ENCODE measurements at places on chromosomes 6 and 20.

DNA sequence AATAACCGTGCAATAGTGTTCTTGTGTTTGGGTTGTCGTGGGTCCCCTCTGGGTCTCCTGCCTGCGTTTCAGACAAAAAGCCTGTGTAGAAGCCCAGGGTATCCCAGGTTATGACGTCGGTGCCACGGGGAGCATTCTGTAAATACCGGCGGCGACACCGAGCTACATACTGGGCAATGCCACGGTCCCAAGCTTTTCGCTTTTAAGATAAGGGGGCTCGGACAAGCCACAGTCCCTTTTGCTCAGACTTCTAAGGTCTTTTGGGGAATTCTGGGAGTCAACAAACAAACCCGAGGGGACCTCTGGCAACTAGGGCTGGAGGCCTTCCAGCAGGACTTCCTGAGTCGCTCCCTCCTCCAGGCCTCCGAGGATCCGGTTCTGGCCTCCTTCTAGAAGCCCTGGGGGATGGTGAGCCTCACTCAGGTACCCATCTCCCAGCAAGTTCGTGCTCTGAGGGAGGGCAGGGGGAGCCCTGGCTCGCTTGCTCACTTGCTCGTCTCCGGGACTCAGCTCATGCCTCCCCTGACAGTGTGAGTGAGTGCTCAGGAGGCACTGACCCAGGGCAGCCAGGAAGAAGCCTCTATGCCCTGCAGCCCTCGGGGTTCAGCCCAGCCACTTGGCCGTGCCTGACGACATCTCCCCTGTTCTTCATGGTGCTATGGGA is 62.4 kb upstream of the MRPS10 start:
- DNase-seq = peak; percentile 68

DNA sequence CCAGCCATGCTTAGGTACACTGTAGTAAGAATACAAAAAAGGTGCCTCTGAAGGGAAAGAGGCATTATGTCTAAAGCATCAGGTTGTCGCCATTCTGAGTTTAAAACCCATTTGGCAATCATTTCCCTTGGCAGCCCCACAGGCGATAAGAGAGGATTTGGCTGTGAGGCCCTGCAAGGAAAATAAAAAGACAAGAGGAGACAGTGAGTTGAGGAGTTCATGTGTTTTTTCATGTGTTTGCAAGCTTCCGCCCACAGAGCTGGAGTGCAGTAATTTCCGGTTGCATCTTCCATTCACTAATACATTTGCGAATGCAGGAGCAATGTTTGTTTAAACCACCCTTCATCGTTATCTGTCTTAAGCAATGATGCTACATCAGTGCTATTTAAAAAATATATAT is 138.5 kb upstream of the SOX4 start:
- DNase-seq = no peak

DNA sequence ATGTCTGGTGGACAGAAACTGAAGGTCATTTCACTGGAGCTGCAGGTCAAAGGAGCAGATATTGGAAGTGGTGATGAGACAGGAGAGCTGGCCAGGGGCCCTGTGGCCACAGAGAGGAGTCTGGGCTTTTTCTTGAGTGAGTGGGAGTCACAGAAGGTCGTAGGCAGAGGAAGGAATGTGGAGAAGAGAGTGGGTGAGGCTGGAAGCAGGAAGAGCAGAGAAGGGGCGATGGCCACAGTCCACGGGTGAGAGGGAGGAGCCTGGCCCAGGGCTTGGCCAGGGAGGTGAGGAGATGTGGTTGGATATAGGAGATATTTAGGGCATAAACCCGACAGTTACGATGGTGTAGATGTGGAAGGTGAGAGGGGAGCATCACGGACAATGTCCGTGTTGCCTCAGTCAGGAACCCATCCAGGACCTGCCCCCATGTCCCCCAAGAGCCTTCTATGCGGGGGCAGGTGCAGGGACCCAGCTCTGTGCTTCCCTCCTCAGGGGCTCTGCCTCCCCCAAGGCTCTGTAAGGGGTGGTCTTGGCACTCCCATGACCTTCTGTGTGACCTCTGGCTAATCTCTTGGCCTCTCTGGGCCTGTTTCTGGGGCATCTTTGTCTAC is 150.5 kb upstream of the PTPN1 start:
- no peak for DNase-seq

GRCh38 chr20:61902221-61902869 is 163.3 kb downstream of the TAF4 start:
- DNase-seq = peak; percentile 21

DNA sequence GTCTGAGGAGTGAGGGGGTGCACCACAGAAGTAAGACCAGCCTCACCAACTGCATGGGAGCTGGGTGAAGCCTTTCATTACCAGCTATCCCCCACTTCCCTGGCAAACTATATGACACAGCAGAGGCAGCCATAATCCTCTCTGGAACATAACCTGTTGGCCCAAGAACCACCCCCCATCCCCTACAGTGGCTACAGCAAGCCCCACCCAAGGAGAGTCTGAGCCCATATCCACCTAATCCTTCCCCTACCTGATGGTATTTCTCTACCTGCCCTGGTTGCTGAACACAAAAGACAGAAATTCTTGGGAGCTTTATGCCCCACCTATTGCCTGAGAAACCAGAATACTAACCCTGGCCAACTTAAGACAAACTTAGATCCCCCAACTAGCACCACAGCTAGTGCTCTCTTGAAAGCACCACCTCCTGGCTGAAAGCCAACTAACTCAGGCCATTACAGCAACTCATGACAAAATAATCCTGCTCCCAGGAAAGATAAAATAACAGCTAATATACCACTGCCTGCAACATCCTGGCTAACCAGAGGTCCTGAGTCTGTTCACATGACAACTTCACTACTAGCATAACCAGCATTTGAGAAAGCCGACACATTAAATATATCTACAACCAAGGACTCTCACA is 11.2 kb downstream of the RNGTT start:
- DNase-seq = no peak
